ENCODE measurements at places on chromosomes 6 and 20.

DNA sequence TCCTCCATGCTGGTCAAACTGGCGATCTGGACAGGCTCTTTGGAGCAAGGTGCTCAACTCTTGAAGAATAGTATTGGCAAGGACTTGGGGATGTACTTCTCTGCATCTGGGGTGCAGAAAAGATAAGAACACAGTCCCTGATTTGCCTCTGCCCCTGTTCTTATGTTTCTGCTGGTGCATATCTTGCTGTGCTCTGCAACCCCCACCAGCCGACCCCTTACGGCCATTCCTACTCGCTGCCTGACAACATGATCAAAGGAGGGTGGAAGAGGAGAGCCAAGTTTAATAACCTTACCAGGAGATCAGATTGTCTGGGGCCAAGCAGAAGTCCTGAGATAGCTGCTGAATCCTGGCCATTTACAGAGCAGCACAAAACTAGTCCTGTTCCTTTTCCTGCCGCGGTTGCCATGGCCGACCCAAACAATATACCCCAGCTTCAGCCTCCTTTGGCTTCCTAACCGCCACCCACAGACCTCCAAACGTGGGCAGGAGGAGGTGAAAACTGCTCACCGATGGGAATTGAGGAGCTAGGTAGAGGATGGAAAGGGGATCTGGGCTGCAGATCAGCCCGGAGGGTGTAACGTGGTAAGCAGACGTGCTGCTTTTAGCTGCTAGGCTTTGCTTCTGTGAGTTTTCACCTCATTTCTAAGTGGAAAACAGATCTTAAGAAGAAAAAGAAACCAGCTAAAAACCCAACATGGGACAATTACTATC, 60.9 kb downstream of the ATXN1 start:
- no peak for DNase-seq

DNA sequence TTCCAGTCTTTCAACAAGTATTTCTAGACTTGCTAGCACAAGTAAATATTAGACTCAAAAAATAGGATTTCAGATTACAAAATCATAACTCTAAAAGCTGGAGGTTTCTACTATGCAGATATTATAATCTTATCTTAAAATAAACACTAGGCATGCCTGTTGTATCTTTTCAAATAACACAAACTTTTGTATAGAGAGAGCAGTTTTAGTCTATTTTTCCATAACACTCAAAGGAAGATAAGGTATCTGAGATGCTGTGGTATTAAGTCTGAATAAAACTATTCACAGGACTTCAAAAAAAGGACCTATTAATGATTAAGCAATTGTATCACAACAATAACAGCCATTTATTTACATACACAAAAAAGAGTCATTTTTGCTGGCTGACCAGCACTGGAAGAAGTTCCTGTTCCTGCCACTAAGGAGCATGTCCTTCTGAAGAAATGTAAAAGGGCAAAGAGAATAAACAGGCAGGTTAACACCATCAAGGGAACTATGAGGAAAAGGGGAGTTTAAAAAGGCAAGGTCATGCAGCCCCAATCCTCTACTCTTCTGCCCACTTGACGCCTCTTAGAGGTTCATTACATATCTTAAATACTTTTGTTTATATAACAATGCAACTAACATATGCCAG, 39.4 kb downstream of the REPS1 start:
- no peak for DNase-seq

- no peak for DNase-seq
Observed at GRCh38 chr6:170522565-170523183, 30.4 kb downstream of the PSMB1 start.

GRCh38 chr6:17945111-17945510, 42.3 kb downstream of the KIF13A start:
- peak; percentile 74 for DNase-seq

- peak; percentile 26 for DNase-seq
Observed at GRCh38 chr6:13307508-13307995, 20.8 kb downstream of the TBC1D7 start.
